Suppressor macrophage treated with lipopolysaccharide for 1 hour (primary cell): ENCODE measurements at places on chromosomes 7 and 10.

DNA sequence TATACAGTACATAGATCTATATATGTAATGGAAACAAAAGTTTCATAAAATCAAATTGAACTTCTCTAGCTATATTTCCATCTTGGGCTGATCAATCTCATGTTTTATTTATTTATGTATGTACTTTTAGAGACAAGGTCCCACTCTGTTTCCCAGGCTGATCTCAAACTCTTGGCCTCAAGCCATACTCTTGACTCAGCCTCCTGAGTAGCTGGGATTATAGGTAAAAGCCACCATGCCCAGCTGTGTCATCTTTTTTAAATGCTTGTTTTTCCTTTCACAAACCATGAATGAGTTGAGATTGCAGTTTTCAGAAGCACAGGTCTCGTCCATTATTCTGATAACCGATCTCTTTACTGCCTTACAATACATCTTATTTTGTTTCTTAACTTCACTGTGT is 400.9 kb downstream of the KCNMA1 start:
- DNase-seq = no peak

GRCh38 chr10:72098836-72099599 is 10.7 kb upstream of the SPOCK2 start:
- DNase-seq = no peak

- DNase-seq = no peak
Measured at GRCh38 chr7:64888561-64888900, 14.5 kb upstream of the ZNF273 start.

GRCh38 chr10:45280113-45280760 is 35.2 kb downstream of the OR13A1 start:
- no peak for DNase-seq

- no peak for DNase-seq
Measured at GRCh38 chr10:69934768-69935167, 117.9 kb upstream of the MACROH2A2 start.

GRCh38 chr7:11540271-11540761 is 291.7 kb downstream of the THSD7A start:
- peak; percentile 13 for DNase-seq

- DNase-seq = no peak
Measured at GRCh38 chr7:37193087-37193774, 255.4 kb downstream of the ELMO1 start.

DNA sequence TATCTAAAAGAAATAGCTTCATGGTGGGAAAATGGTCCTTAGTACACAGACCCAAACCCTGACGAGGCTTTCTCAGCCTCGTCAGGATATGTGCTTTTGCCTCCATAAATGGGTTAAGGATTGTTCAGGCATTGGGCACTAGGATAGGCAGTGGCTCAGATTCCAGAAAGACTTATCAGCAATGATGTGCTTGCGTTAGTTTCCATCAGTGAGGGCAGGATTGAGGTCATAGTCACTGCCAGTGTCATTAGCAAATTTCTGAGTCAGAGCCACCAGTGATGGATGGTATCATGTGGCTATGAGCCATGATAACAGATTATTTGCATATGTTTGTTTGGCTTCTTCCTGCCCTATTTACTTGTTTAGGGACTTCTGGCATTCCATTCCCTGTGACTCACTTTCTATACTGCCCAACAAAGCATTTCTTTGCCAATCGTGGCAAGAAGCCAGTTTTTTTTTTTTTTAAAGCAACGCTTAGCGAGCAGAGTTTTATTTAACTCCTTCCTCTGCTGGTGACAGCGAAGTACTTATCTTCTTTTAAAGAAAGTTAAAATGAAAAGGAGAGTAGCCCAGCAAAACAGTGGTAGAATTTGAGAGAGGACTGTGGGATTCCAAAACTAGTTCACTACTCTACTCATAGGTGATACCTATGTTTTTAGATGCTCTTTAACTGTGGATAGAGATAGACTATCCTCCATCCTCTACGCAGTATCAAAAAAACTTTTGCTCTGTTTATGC is 44.4 kb downstream of the MYPN start:
- peak; percentile 96 for DNase-seq

DNA sequence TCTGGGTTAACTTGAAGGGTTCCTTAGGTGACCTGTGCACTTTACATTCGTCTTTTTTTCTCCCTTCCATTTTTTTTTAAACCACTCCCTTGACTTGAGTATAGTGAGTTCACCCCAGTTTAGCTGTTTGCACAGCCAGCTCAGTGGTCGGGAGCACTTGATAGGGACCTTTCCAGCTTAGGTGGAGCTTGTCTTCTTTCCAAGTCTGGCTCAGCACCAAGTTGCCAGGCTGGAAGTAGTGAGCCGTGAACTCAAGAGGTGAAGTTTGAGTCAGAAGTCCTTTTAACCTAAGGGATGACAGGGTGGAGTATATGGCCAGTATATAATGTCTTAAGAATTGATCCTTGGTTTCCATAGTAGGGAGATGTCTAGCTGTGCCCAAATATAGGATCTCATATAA is 7.2 kb downstream of the DNAH11 start:
- DNase-seq = no peak

GRCh38 chr10:121069061-121069850 is 218.1 kb downstream of the WDR11 start:
- DNase-seq = peak; percentile 83
